Activated T-helper 1 cell treated with anti-CD3 and anti-CD28 coated beads, Interleukin-2, amount 50 U/mL, for 16 hours (primary cell): ENCODE measurements at places on chromosomes 3 and 15.

DNA sequence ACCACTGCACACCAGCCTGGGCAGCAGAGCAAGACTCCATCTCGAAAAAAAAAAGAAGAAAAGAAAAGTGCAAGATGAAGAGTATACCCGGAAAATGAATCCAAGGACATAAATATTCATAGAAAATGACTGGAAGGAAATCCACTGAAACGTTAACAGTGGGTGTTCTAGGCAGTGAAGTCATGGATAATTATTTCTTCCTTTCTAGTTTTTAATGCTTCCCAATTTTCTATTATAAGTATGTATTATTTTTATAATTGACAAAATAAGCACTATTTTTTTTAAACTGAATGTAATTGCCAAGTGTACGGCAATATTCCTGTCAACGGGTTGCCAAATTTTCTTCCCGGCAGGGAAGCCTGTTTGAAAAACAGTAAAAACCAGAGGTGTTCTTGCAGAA, 37.4 kb upstream of the MGLL start:
- no peak for DNase-seq

GRCh38 chr15:92899601-92899947, 550 bp upstream of the CHD2 start:
- no peak for DNase-seq

DNA sequence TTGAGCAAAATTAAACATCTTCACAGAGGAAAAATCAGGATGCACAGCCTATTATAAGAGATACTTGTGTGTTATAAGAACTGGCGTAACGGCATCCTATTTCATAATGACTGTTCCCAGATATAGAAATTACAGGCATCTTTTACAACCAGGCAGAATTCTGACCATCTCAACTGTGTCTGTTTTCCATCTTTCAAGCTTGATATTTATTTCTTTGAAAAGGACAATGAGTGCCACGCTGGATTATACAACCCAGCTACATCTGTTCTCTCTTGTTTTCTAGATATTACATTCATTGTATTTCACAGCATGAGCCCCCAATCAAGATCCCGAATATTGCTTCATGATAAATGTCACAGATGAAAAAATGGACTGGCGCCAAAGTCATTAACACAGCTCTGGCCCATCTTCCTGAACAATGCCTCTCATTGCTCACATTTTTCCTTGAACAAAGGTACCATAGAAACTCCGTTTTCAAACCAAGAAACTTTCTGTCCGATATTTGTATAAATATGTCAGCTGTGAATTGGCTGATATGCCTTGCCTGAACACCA, 420.6 kb downstream of the TBL1XR1 start:
- no peak for DNase-seq

DNA sequence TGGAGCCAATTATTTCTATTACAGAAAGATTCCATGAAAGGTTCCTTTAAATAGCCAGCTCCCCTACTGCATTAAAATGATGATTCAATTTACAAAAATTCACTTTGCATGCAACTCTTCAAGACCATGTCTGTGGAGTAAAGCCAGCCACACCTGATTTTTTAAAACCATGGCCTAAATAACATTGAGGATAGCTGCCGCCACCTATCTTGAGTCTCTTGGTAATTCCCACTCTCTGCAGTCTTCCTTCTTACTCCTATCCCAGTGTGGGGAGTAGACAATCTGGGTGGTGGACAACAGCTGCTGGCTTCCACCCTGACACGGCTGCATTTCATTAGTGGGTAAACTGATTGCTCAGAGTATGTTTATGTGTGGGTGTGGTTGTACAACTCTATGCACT, 10.7 kb downstream of the LRTM1 start:
- DNase-seq: no peak

DNA sequence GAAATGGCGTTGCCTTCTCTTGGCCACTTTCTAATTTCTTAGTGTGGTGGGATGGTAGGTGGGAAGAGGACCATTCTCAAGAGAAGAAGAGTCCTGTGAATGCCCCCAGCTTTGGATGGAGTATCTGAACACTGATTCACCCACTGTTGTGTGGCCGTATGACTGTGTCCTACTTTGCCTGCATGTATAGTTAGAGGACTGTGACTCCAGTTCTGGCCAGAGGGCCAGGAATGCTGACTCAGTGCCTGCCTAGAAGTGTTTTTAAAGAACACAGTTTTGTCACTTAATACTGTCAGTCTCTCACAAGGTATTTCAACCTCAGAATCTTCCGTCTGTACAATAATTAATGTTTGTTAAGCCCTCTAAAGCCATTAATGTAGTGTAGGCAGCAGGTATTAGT, 2.1 kb downstream of the SEC61A1 start:
- DNase-seq: no peak

- no peak for DNase-seq
These were observed 362.3 kb upstream of the GOLIM4 start for GRCh38 chr3:168457954-168458539.

DNA sequence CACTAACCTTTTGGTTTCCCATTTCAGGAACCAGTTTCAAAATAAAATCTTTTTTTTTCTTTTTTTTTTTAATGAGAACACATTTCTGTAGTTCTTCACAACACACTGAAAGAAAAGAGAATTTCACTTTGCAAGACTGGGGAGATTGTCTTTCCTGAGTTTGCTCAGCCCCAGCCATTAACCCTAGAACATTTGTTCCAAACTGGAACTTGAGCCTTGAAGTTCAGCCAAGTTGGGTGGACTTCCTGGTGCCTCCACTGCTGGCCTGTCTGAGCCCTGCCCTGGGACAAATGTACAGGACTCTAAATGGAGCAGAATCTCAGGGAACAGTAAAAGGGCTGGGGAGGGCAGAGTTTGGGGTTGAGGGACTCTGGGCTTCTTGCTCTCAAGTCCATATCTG, 196.4 kb upstream of the LPP start:
- no peak for DNase-seq

DNA sequence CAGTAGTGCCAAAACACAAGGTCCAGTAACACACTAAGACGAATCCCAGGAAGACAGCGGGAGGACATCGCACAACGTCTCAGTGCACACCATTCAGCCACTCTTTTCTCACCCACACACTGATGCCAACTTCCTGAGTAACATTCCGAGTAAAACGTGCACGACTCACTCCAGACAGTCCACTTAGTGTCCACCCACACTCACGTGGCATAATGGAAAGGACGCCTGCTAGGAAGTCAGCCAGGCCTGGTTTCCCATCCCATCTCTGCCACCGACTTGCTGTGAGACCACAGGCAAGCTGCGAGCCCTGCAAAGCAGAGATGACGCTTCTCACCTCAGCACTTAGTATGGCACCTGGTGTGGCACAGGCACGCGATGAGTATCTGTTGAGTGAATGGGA, 36.8 kb upstream of the VGLL4 start:
- no peak for DNase-seq

GRCh38 chr3:66517241-66517640, 16.4 kb upstream of the LRIG1 start:
- DNase-seq: no peak

DNA sequence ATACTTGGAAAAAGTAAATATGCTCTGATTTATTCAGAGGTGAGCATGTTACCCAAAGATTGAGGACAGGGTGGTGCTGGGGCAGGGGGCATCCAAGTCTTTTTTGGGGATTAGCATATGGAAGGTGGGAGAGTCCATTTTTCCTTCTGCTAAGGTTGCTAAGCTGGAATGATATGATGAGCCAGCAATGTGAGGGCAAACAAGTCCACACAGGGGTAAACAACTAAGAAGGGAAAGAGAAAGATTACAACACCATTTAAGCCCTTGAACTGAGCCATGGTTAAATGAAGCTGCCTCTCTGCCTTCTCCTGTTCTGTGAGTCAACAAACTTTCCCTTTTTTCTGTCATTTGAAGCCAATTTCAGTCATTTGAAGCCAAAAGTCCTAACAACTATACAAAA, 89.0 kb downstream of the RPL22L1 start:
- DNase-seq: no peak

DNA sequence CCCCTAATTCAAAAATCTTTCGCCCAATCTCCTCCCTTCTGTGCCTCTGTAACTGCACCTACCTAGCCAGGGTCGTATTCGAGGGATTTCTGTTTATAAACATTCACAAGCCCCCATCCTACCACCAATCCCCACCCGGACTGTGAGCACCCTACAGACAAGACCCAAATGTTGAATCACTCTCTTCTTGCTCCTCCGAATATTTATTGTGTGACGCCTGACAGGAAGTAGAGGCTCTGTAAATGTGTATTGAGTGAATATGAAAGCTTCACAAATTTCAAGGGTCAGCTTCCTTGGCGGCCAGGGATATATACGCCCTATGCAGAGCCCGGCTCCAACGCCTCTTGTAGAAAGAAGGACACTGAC, 1.6 kb downstream of the BDH1 start:
- no peak for DNase-seq

GRCh38 chr3:183911763-183912506, 27.3 kb upstream of the PARL start:
- no peak for DNase-seq

DNA sequence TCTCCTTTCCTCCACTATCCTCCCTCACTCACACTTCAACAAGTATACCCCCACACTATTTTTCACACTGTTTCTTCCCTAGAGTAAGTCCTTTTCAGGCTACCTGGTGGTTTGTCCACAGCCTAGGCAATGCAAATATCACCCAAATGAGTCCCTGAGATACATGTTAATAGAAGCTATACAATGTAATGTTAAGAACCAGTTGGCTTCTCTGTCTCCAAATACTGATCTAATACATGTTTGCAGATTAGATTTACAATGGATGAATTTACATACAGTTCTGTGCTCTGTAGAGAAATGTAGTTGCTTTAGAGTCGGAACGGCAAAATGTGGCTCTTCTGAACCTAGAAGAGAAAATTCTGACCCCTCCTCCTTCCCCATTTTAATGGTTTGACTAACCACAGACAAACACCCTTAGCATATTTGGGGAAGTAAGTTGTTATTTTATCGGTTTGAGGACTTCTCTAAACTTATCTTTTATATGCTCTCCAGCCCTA, 63.6 kb upstream of the MBNL1 start:
- no peak for DNase-seq

DNA sequence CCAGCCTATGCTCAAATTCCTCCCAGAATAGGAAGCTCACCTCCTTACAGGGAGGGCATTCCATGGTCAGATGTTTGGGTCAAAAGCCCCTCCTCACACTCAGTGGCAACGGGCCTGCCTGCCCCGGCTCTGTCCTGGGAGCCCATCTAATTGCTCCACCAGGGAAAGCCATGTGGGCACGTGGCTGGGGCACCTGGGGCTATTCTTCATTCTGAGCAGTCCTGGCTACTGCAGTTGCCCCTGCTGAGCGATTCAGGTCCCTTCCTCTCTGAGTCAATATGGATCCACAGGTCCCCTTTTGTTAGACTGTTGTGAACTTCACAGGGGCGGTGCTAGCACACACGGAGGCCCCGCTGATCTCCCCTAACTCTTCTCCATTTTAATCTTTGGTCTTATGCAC, 39.4 kb downstream of the TPRA1 start:
- no peak for DNase-seq

GRCh38 chr3:122021811-122022401, at the start of gene ILDR1:
Gene ILDR1, minus strand, starts transcription at chr3:122022247. Its CDS starts 170 bp downstream, at chr3:122022077.
- no peak for DNase-seq

GRCh38 chr3:170689893-170690660, 104.2 kb upstream of the SLC7A14 start:
- peak; percentile 5 for DNase-seq

DNA sequence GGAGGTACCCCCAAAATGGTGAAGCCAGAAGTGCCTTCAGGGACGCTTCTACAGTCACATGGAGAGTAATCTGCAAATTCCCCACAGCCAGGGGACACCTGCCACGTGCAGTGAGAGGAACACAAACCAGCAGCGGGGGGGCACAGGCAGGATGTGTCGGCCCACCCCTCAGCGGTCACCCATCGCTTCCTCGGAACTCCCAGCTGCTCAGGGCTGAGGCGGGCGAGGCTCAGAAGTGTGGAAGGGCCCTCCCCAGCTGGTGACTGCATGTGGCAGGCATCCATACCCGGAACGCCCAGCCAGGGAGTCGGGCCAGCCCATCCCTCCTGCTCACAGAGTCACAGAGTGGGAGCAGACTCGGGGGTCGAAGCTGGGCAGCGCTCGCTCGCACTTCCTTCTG, 63.7 kb downstream of the SLC12A8 start:
- DNase-seq: no peak

DNA sequence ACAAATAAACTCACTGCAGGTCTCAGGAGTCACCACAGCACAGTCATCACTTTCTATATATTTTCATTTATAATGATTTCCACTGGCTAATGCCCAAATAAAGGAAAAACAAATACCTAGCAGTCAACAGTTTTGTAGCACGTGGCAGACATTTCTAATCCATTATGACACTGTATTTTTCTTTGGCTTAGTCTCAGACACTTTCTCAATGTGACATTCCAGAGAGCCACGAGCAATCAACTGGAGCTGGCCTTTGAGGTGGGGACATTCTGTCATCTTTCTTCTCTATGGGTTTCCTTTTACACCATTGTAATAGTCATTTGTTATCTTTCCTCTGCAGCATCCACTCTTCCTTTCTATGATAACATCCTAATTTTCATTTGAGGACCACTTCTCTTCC, 119.7 kb downstream of the WNT5A start:
- no peak for DNase-seq

GRCh38 chr3:45214061-45214680, 11.9 kb downstream of the TMEM158 start:
- DNase-seq: no peak

- DNase-seq: no peak
These were observed 6.9 kb downstream of the CXCR6 start for GRCh38 chr3:45950131-45950530.

DNA sequence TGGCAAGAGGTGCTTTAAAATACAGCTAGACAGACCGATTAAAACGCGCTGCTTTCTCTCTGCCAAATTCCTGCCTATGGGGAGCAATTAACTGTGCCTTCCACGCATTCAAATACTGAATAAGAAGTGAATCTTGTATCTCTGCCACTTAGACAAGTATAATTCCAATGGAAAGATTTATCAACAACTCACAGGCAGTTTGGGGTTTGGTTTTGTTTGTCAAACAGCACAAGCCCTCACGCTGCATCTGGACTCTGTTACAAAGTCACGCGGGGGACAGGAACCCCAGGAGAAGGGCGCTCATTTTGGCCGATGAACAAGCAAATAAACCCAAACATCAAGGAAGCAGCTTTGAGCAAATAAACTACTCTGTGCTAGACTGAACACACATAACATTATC, 61.8 kb upstream of the TMCO5A start:
- no peak for DNase-seq

DNA sequence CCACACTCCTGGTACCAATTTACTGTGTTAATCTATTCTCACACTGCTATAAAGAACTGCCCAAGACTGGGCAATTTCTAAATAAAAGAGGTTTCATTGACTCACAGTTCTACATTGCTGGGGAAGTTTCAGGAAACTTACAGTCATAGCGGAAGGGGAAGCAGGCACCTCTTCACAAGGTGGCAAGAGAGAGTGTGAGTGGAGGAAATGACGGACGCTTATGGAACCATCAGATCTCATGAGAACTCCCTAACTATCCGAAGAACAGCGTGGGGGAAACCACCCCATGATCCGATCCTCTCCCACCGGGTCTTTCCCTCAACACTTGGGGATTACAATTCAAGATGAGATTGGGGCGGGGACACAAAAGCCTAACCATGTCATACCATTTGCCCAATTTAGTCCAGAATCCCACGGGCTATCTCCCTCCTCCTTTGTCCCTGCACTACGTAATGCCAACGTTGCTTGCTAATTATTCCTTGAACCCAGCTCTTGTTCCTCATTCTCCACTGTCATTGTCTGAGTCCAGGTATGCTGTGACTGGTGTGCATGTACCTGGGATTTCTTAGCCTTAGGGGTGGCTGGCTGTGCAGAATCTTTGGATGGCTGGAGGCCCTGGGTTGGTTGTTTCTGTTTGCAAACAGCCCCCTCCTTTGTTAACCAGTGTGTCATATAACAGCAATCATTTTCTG, 3.4 kb downstream of the PIGZ start:
- no peak for DNase-seq
